ENCODE measurements at places on chromosomes 1 and 21.

- no peak for DNase-seq
Measured at GRCh38 chr1:211586538-211586937, 7.6 kb upstream of the SLC30A1 start.

GRCh38 chr1:229381234-229381633 lies 38.4 kb upstream of the CCSAP start:
- DNase-seq: no peak

- DNase-seq: no peak
Measured at GRCh38 chr1:3940081-3940753, 40.1 kb upstream of the C1orf174 start.

GRCh38 chr1:43610339-43610738 lies 39.6 kb upstream of the KDM4A start:
- DNase-seq: no peak
